ENCODE measurements at places on chromosomes 2 and 18.

- no peak for DNase-seq
These were observed 159.6 kb upstream of the HNRNPA3 start for GRCh38 chr2:177053038-177053437.

GRCh38 chr2:165762723-165763122 lies 31.3 kb downstream of the GALNT3 start:
- DNase-seq: no peak

GRCh38 chr18:3395466-3395865 lies 54.5 kb upstream of the TGIF1 start:
- no peak for DNase-seq

GRCh38 chr18:5066380-5066977 lies 130.6 kb downstream of the AKAIN1 start:
- no peak for DNase-seq

- DNase-seq: no peak
These were observed 360.4 kb upstream of the KCNH7 start for GRCh38 chr2:163198972-163199371.

- no peak for DNase-seq
These were observed 496.3 kb downstream of the PARD3B start for GRCh38 chr2:205041472-205042130.

DNA sequence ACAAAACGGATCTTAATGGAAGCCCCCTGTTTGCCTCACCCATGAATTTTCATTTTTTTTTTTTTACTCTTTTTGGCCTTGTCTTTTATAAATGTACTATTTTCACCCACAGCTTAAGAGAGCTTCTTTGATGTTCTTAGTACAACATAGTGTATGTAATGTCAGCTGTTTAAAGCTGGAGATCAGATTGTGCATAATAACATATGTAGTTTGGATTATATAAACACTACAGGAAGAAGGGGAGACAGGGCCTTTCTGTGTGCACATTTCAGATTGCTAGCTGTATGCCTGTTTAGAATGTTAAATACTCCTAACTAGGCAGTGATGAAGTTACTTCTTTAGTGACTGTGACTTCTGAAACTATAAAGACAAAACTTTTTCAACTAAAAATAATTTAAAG lies 2.1 kb upstream of the TANC1 start:
- no peak for DNase-seq

GRCh38 chr18:45771587-45772480 lies 47.9 kb downstream of the SLC14A1 start:
- DNase-seq: no peak

GRCh38 chr2:159366538-159366937 lies 80.0 kb upstream of the WDSUB1 start:
- DNase-seq: no peak

DNA sequence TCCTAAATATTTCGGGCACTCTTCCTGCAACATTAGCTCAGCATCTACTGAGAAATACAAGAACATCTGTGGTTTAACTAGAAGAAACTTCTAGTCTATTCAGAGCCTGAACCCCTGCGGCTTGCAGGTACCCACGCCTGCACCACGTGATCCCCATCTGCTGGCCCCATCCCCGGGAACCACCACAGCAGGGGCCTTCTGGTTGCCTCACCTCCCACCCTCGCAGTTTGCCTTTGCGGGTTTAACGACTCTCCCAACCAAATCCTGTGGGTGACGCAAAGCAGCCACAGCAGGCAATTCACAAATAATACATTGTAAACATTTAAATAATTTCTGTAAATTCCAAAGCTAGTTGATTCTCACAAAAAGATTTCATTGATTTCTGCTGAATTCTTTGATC lies 90.2 kb upstream of the TMEM18 start:
- no peak for DNase-seq

GRCh38 chr2:153990771-153991170 lies 119.0 kb downstream of the GALNT13 start:
- DNase-seq: no peak

All from keratinocyte (primary cell).